Sigmoid colon (tissue), 7 donors: ENCODE measurements at places on chromosomes 13 and 19. TPM values are rescaled to one million over a fixed set of nuclear protein-coding genes. Genes with fewer than 3 reads are reported as not detected.

CNFN gene
- total RNA-seq, result not detected

RYR1 gene
- total RNA-seq, result 4.1 TPM

CGB8 gene
- not detected for total RNA-seq

PSG1 gene
- not detected for total RNA-seq

ZNF563 gene
- 5.7 TPM for total RNA-seq

TMEM91 gene
- 13.6 TPM for total RNA-seq
